ENCODE measurements at places on chromosomes 12 and 14. TPM values are rescaled to one million over a fixed set of nuclear protein-coding genes. Genes with fewer than 3 reads are reported as not detected.

GRCh38 chr14:69518289-69519101 is 34.0 kb downstream of the PLEKHD1 start:
- no peak for DNase-seq

DNA sequence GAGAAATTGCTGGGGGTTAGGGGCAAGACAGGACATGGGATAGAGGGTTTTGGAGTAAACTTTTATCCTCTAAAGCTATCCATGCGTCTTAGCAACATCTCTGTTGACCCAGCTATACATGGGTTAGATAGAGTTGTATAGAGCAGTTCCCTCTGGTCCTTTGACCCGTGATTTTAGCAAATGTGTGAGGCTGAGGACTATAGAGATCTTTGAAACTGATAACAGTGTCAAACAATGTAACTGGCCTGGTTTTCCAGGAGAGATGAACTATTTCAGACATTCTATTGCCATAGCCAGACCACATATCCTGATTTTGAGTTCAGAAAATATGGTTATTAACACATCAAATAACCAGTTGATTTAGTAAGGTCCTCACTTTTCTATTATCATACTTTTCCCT is 60.4 kb downstream of the B4GALNT3 start:
- DNase-seq: no peak

DNA sequence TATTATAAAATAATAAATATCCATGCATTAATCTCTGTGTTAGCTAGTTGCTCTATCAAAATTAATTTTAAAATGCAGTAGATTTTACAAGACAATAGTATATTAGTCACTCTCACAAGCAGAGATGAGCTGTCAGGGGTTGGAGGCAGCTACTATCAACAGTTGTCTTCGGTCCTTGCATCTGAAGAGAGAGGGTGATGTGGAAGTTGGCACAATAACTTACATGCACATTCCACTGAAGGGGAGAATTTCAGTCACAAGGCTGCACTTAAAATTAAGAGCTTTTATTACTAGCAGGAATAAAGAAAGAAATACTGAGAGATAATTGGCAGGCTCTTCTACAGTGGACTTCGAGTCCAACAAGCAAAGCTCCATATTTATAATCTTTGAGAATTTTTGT is 166.9 kb upstream of the DCN start:
- no peak for DNase-seq

- DNase-seq: no peak
Measured at GRCh38 chr12:106152334-106152733, 13.6 kb upstream of the NUAK1 start.

GRCh38 chr12:23504043-23504442 is 445.4 kb downstream of the SOX5 start:
- DNase-seq: no peak

DNA sequence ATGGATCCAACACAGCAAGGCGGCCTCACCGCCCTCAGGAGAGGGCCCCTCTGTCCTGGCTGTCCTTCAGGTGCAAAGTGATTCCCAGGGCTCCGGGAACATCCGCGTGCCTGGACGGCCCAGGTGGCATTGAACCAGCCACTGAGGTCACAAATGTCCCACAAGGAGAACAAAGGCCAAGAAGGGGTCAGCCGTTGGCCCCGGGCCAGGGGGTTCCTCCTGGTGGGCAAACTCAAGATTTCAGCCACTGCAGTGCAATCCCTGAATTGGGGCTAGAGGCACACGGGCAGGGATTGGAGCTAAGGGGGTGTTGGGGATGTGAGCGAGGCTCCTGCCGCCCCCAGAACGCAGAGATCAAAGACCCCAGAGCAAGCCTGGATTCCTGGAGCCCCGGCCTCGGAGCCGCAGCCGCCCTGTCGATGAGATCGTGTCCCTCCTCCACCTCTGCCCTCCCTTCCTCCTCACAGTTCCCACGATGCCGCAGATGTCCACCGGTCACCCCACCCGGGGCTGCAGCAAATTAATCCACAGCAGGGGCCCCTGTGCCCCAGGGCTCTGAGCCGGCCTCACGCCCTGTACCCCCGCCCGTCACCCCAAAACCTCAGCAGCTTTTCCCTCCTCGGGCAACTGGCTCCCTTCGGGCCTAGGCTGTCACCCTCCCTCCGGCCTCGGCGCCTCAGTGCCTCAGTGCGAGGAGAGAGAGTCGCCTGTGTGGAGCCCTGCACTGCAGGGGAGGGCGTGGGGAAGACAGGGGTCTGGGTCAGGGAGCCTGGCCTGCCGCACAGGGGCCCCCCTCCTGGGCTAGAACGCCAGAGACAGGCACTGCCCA is 56.7 kb upstream of the GALNT9 start:
- DNase-seq: no peak

- no peak for DNase-seq
Measured at GRCh38 chr14:81819344-81819743, 285.7 kb upstream of the SEL1L start.

DNA sequence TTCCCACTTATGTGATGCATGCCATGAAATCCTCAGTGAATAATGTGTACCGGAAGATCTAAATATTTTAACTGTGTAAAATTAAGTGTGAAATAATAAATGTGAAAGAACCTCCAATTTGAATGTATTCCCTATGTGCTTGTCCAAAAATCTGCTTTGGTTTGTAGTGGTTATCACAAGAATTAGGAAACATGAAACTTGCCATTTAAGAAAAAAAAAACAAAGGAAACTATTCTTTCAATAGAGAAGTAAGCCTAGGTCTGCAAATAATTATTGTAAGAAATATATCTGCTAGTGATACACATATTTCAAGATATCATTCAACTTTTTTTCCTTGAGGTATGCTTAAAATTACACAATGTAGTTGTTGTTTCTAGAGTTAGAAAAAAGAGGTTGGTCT is 500.4 kb downstream of the SLC6A15 start:
- DNase-seq: no peak

- DNase-seq: no peak
Measured at GRCh38 chr12:30314506-30315100, 381.1 kb downstream of the IPO8 start.

DNA sequence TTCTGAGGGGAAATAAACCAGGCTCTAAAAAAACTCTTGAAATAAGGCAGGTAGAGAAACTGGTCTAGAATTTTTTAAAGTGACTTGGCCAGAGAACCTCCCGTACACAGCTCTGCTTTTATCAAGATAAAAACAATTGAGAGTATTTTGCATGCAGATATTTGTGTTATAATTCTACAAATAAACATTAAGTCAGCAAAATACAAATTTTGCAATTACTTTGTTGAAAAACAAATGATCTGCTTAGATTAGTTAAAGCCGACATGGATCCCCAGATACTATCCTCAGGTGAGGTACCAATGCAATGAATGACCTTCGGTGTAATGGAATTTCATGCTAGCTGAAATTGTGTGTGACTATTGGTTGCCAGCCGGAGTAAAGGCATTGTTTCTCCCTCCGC is 197.2 kb downstream of the SOX5 start:
- no peak for DNase-seq

DNA sequence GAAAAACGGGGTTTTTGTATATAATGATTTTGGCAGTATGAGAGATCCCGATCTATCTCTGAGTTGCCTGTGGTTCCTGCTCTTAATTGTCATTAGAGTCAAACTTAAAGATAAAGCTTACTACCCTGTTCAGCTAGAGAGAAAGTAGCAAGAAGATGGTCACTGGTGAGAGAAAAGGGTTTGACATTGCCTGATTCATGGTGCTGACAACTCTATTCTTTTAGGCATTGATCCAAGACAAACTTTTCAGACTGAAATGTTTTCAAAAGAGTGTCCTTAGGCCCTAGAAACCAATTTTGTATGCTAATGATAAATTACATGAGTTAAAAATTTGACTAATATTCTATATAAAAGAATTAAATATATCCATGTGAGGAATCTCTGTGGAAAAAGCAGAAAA is 35.1 kb downstream of the PELI2 start:
- no peak for DNase-seq

SLC38A4 gene
- 518 TPM for total RNA-seq
